T47D (cell line): ENCODE measurements at places on chromosomes 11 and 22.

DNA sequence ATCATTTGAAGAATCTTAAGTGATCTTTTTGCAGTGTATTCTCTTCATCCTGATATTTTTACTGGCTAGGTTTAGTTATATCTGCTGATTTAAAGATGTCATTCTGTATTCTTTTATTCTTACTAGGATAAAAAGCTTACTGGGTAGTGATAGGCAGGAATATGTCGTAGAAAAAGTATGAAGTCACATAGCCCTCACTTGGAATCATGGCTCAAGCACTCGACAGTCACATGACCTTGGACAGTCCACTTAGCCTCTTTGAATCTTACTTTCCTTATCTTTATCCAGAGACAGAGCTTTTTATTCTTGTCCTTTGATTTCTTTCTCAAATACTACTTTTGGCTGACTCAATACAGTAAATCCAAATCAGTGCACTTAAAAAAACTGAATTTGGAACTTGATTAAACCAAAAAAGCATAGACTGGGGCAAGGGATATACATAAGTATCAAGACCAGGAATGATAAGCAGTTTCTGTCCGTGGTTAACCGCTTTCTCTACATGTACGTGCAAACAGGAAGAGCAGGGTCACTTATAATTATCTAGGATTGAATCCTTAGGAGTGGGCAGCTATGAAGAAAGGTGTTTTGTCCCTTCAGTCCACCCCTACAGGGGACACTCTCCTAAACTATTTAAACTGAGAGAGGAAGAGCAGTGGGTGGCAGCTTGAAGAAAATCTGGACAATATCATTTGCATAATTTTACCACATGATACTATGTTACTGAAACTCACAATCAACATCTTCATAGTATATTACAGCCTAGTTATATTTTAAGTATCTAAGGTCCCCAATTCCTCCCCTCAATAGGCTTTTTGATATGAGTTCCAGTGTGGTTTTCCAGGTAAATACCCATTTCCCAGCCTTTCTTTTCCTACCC is 8.0 kb downstream of the MMP7 start:
- no peak for DNase-seq

DNA sequence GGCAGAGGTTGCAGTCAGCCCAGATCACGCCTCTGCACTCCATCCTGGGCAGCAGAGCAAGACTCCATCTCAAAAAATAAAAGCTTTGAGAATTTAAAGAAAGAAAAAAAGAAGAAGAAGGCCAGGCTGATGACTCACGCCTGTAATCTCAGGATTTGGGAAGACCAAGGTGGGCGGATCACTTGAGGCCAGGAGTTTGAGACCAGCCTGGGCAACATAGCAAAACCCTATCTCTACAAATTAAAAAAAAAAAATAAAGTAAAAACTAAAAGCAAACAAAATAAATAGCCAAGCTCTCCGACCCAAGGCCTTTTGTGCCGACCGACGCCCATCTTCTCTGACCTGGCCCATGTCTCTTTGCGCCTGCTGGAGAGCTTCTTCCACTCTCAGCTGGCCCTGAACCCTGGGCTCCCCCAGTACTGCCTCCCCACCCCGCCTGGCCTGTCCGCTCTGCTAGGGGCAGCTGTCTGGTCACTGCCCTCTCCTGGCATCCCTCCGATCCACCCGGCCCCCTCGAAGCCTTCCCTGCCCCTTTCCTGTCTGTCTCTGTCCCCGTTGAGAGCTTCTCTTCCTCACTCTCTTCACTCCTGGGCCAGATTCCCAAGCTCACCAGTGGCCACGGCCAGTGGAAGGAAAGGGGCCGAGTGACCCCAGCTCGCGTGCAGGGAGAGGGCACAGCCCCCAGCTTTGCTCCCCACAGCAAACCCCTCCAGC is 4.8 kb upstream of the LSP1 start:
- no peak for DNase-seq

DNA sequence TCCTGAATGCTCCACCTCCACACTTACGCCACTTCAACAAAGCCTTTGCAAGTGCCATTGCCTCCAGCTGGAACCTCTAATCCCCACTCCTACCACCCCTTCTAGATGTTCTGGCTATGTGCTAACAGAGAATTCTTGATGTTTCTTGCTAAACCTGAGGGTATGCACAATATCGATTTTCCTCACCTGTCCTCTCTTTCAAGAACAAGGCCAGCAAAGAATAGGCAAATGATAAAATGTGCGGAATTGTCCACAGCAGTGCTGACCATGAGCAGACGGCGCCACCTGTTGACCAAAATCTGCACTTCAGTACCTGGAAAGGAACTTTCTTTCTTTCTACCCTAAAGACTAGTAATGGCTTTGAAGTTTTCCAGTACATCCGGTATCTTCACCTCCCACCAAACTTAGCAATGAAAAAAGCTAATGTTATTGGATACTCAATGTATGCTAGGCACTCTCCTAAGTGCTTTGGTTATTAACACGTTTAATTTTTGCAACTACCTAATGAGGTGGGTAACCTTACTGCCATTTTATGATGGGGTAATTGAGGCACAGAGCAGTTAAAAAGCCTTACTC is 3.4 kb downstream of the TIMM10 start:
- DNase-seq: peak; percentile 80

DNA sequence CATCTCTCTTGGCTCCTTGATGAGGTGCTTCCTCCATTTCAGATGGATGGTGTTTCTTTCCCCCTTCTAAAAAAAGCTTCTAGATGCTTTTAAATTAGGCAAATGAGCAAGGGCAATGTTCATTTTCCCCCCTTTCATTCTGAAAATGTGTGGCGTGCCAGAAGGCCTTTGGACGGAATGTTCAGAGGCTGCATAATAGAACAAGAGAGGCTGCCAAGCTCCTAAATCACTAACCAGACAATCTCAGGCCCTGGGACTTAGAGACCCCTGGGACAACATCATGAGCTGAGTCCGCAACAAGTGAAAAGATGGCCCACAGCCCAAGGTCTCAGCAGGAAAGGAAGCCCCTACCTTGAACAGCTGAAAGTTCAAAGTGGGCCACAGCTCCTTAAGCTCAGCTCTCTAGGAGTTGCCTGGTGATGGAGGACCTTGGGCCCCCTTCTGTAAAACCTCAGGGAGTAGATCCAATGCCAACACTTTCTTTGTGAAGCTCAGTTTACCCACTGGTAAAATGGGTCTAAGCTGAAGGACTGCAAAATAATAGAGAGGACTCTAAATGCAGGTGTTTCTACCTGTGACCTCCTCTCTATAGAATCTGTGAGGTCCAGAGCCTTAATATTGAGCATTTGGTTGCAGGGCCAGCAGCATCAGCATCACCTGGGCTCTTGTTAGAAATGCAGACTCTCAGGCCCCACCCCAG is 144.0 kb downstream of the FBXO7 start:
- no peak for DNase-seq

DNA sequence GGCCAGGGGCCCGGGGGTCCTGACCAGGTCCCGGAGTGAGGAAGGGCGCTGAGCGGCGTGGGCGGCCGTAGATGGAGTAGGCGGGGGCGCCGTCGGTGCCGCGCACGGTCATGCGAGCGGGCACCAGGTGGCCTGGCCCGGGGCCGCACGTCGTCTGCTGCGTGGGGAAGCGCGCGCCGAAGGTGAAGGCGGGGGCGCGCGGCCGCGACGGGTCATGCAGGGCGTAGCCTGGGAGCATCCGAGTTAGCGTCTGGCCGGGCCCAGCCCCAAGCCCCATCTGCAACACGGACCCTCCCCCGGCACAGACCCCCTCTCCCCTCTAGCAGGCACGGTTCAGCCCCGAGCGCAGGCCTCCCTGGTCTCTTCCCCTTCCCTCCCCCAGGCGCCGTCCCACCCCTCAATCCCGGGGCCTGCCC is 1.7 kb upstream of the TYMP start:
- no peak for DNase-seq

DNA sequence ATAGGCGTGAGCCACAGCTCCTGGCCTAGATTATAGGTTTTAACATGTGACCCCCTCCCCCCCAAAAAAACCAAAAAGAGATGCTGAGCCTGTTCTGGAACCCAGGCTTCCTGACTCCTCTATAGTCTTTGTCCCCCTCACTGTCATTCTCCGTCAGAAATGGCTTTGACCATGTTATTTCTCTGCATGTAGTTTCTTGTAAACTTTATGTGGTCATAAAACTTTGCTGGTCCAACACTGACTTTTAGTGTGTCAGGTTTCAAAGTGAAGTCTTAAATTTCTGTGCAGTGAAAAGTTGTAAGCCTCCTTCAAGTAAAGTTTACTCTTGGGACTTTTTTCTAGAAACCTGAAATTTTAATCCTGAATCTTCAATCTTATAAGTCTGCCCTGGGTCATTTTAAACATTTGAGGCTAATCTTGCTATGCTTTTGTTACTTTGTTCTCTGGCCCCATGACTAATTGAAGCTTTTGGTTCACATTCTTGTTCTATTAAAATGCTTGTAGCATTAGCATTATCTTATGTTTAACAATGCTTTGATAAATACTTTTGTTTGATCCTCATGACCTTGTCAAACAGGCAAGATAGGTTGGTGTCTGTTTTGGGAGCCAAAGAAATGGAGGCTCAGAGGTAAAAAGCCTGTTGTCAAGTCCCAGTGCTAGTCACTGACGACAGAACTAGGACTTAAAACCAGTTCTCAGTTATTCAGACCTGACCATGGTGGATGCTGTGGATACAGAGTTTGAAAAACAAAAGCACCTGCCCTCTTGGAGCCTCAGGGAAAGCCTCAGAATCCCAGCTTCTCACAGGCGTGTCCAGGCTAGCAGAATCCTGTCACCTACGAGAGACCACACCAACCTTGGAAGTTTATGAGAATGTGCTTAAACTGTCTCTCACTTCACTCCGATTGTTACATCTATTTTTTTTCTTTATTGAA is 87.7 kb upstream of the HORMAD2 start:
- no peak for DNase-seq

GRCh38 chr11:41508121-41508520 is 48.7 kb upstream of the LRRC4C start:
- DNase-seq: no peak

DNA sequence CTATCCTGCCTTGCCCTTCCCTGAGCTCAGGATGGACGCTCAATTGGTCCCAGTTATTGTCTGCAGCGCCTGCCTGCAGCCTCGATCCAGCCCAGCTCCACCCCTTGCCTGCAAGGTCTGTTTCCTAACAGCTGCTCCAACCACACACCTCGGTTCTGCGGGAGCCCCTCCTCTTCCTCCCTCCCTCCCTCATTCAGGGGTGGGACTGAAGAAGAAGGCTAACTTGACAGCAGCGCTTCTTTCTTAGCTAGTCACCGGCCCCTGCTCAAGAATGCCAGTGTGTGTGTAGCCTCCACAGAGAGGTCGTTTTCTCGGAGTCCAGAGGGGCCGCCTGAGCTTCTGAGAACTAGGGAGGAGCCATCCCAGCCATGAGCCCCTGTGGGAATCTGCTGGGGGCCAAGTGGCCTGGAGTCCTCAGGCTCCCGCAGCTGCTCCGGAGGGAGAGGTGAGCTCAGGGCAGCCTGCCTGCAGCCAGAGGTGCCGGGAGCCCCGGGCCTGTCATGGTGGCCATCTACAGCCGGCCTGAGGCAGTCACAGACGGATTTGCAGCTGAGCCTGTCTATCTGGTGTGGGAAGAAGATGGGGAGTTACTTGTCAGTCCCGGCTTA is 36.1 kb downstream of the LIMK2 start:
- DNase-seq: peak; percentile 94

- no peak for DNase-seq
These were observed 12.8 kb upstream of the ANO5 start for GRCh38 chr11:22180131-22180530.

- no peak for DNase-seq
These were observed 28.2 kb downstream of the ZNF70 start for GRCh38 chr22:23722724-23723123.

DNA sequence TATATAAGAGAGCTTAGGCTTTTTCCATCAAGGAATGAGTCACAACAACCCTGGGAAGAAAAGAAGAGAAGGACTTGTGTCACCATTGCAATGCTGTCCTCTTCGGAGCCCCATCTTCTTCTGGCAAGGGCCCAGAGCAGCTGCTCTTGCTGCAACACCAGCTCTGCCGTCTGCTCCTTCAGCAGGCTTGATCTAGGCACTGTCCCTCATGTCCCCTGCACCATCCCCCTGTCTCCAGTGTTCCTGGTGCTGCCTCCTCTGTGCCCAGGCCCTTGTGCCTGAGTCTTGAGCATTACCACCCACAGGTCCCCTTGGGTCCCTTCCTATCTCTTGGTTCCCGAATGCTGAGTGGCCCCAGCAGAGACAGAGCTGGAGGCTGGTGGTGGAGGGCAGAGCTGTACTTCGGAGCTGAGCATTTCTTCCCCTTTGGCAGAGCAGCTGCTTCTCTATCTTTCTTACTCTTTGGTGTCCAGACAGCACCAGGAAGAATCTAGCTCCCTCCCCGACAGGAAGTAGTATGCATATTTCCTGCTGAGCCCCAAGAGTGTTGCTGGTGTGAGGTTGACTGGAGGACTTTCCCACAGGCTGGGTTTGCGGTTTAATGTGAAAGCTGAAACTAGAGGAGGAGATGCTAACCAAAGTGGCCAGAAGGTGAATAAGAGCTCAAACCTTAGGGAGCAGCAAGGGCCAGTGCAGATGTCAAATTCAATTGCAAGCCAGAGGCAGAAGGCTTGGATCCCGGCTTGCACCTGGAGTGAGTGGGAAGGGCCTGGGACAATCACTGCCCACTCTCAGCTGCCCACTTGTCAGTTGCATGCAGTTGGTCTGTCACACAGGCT is 27.8 kb downstream of the WEE1 start:
- no peak for DNase-seq

- no peak for DNase-seq
These were observed 35.7 kb upstream of the MICAL2 start for GRCh38 chr11:12074529-12075195.

GRCh38 chr22:50542416-50542927 is 3.2 kb upstream of the KLHDC7B start:
- DNase-seq: no peak

- no peak for DNase-seq
These were observed 14.9 kb downstream of the SMCO4 start for GRCh38 chr11:93528252-93528651.

DNA sequence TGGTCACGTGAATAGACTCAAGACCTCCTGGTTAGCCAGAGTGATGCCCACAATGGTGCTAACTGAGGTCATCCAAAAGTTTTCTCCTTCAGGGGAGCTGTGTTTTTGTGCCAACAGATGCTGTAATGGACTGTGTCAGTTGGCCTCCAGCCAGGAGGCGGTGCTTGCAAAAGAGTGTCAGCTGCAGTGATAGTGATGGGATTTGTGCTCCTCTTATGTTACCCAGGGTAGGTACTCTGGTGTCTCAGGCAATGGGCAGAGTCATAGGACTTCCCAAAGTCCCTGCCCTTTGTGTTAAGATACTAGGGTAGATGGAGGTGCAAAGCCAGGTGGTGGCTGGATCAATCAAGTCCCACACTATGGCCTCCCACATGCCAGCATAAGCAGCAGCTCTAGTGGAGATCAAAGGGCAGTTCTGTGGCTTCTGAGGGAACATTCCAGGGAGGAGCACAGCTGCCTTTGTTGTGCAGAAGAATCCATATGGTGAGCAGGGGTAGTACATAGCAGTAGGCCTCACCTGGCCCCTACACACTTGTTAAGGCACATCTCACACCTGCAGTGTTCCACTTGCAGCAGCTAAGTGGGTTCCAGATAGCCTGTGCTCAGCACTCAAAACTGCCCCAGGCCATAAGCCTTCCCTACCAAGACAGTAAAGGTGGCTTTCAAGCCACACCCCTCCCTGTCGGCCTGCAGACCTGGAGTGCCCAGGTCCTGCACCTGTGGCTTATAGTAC is 9.4 kb upstream of the FANCF start:
- DNase-seq: peak; percentile 13
